Suppressor macrophage treated with lipopolysaccharide for 1 hour (primary cell): ENCODE measurements at places on chromosomes 3 and 15.

GRCh38 chr3:46656778-46657556 is 36.5 kb downstream of the ALS2CL start:
- no peak for DNase-seq

DNA sequence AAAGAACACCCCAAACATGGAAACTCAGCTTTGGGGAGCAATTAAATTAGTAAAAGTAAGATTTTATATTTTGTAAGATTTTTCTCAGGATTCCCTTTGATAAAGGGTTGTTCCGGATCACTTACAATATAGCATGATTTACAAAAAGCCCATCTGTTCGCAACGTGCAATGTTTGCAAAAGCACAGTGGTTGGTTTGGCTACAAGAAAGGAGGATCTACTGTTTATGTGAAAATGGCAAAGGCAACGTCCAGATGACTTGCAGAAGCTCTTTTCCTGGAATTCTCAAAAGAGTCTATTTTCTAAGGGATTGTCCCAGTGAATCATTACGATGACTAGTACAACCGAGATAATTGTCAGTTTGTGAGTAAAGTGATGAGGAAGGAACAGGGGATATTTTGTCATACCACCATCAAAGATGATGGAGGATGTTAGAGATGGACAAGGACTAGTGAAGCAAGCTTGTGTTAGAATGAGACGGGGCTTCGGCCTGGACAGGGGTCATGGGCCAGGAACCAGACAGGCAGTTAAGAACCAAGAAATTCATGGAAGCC is 71.6 kb downstream of the CRYGS start:
- peak; percentile 62 for DNase-seq

DNA sequence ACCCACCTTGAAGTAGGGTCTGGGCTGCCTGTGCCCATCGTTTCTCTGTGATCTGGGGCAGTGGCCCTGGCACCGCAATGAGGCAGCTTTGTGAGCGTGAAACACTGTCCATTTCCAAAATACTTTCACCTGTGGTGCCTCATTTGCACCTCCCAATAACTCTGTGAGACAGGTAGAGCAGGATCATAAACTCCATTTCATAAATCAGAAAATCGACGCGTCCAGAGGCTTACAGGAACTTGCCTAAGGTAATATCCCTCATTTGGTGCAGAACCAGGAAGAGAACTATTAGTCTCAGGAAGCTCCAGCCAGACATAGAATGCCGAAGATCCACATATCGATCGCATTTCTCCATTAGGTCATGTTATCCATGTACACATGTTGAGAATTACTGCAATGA is 38.2 kb upstream of the SEMA4B start:
- DNase-seq = no peak

- DNase-seq = no peak
These were observed 18.2 kb upstream of the HCN4 start for GRCh38 chr15:73386886-73387506.

DNA sequence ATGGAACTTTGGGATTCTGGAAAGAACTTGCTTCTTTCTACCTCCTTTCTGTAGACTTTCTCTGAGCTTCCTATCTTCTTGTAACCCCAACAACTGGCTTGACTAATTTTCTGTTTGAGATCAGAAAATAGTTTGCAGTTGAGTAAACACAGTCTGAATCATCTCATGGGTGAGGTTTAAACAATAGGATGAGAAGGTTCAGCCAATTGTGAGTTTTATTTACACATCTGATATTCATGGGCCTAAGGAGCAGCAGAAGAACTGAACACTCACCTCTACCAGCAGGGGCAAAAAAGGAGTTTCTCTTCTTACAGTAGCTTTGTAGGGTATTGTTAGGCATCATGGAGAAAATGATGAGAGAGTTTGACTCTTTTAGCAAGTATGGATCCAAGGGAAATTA is 54.2 kb downstream of the DTWD1 start:
- no peak for DNase-seq

- DNase-seq = no peak
These were observed 48.6 kb downstream of the RARB start for GRCh38 chr3:25476639-25477038.

DNA sequence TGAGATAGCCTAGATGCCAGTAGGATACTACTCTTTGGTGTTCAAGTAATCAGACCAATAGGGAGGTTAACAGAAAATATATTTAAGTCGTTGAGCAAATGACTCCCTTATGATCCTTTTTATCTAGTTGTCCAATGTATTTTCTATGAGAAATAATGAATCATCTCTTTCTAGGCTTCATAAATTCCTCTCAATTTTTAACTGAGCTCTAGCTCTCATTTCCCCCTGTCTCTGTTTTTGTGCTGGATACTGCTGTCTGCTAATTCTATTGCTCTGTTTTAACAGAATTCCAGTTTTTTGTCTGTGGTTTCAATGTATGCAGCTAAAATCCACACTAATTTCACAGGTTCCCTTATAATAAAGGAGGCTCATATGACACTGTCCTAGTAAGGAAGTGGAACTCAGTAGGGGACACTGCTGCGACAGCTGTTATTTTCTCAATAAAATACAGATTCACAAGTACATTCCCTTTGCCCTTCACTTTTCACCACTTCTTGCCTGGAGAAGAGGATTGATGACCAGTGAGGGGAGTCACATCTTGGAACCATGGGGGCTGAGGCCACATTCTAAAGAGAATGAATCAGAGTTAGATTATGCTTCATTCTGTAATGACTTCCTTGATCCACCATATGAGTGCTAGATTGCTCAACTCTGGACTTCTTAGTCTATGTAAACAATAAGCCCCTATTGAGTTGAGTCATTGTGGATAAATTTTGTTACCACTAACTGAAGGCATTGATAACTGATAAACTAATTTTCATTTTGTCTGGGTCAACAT is 558.7 kb upstream of the KCNMB2 start:
- peak; percentile 81 for DNase-seq

GRCh38 chr3:46213201-46213600 is 5.1 kb upstream of the CCR1 start:
- DNase-seq = peak; percentile 53

GRCh38 chr3:129486664-129487035 is 41.8 kb upstream of the RHO start:
- no peak for DNase-seq

GRCh38 chr3:121958801-121959200 is 63.2 kb downstream of the ILDR1 start:
- DNase-seq = peak; percentile 77

GRCh38 chr15:101262551-101262950 is 10.7 kb upstream of the CHSY1 start:
- DNase-seq = no peak

DNA sequence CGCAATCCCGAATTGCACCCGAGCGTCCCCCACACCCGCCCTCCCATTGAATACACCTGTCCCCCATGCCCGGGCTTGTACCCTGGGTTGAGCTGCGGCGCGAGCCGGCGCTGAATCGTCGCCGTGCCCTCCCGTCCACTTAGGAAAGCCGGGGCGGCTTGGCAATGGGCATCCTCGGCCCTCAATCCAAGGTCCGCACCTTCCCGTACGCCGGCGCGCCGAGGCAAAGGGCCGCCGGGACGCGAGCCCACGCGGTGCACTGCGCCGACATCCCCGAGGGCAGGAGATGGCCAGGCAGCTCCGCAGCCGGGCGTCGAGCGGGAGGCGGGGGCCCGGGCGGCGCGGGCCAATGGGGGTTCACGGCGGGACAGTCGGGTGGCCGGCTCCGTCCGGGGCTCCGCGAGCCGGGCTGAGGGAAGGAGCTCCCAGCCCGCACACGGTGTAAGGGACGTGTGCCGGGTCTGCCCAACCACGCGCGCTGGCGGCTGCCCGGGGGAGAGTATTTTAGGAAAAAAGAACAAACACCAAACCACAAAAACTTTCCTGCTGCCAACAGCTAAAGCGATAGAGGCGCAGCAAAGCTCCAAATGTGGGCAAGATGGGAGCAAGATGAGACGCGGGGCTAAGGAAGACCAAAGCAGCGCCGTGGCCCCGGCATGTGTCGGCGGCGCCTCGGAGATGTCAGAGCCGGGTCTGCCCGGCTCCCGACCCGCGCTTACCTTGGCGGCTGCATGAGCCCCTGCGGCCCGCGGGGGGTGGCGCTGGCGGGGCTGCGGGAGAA is 621 bp downstream of the RGMA start:
- DNase-seq = peak; percentile 20

DNA sequence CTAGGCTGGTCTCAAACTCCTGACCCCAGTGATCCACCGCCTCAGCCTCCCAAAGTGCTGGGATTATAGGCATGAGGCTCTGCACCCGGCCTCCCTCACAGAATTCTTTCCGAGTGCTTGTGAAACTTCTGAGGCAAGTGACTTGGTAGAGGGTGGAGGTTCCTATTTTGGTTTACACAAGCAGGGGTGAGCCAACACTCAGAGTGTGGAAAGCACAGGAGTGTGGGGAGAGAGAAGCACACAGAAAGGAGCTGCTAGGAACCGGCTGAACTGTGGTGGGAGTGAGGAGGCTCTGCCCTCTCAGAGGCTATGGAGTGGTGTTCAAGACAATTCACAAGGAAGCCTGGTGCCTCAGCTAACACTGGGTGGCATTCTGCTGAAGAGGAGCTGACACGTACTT is 7.7 kb downstream of the CAPN3 start:
- peak; percentile 84 for DNase-seq

- no peak for DNase-seq
These were observed 67.8 kb upstream of the ZBED2 start for GRCh38 chr3:111662907-111663306.

- DNase-seq = no peak
These were observed 19.6 kb downstream of the VGLL4 start for GRCh38 chr3:11624161-11624560.

DNA sequence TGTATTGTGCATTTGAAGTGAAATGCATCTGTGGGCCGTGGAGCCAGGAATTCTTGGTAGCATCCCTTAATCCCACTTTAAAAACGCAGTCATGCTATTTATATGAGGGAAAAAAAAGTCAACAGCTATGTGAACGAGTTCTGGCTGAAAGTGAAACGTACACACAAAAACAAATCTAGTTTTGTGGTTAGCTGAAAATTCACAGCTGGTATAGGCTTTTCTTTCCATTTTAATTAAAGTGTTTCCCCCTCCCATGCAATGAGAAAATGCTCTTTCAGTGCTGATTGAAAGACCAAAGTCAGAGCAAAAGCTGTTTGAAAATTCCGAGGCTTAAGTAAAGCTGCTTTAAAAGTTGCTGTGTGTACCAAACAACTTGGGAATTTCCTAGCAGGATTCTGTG is 297.4 kb downstream of the PLCL2 start:
- no peak for DNase-seq

DNA sequence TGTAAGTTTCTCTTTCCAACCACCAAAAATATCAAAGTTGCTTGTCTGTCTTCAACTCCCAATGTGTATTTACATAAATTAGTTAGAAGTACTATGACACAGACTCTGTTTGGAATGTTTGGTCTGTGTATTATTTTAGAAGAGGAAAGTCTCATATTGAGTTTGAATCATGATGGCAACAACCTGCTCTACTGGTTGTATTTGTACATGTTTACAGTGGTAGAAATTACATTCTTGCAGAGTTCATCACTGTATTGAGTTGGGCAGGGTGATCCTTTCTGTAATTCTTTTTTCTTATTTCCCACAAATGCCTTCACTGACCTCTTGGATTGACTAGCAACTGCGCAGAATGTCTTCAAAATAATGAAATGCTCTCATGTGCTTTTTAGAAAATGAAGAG is 149.6 kb downstream of the CHL1 start:
- DNase-seq = no peak

- DNase-seq = no peak
These were observed 20.9 kb downstream of the CBLB start for GRCh38 chr3:105847865-105848264.

DNA sequence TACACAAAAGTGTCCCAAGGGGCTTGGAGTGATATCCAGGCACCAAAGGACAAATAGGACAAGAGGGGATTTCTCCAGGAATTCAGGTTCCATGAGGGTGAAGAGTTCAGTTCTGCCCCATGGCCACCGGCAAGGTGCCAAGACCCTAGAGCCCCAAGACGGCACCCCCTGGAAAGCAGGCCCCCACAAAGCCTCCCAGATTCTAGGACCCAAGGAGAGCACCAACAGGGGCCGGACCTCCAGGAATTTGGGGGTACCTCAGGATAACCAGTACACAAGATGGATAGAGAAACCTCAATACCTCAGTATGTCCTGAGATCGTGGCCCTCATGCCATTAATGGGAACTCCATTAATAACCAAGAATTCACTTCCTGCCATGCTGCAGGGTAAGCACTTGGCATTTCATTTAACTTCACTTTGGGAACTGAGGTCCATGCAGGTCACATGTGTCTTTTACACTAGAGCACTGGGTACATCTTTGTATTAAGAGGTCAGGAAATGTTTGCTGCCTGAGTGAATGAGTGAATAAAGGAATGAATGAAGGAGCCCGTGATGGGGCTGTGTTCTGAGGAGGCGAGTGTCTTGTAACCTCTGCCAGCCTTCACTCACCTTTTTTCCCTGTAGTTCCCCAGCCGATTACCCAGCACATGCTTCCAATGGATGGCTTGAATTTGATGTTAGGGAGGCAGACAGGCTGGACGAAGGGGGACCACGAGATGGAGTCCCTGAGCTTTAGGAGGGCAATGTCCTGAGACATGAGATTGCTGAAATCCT is 15.5 kb upstream of the PRSS50 start:
- no peak for DNase-seq

- no peak for DNase-seq
These were observed 635 bp upstream of the VILL start for GRCh38 chr3:37989821-37990480.

- no peak for DNase-seq
These were observed 63.7 kb downstream of the DNAJB8 start for GRCh38 chr3:128402998-128403397.

DNA sequence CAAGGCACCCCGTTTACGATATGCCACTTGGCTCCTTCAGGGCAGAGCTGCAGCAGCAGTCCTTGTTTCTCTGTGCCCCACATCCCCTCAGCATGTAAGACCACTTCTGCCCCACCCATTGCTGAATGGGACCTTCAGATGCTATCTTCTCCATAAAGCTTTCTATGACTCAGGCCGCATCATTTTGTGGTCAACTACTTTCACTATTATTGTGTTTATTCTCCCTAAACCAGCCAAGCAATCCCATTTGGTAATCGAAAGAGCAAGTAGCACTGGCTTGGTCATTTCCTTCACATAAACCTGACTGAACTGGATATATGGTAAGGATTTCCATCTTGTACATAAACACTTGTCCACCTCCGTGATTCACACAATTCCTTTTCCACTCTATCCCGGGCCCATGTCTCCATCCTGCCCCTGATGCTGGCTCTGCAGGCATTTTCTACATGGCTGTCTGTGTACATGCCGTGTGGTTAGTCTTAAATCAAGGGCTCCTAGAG is 25.7 kb downstream of the LIPC start:
- DNase-seq = peak; percentile 79

DNA sequence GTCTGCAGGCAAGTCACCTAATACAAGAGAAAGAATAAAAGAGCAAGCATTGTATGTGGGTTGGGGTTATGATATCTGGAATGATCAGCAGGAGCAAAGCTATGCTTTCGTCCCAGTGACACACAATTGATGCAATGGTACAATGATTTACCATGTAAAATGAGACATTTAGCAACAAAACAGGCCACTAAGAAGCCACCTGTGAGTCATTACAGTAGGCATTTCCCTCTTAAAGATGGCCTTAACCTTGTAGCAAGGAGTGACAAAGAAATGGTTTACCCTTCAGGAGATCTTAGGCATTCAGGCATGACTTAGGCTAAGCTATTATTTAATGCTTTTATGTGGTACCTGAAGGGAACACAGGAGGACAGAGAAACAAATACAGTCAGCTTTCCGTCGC is 373.3 kb upstream of the RBMS3 start:
- DNase-seq = no peak
